ENCODE measurements at places on chromosomes 12 and 14. TPM values are rescaled to one million over a fixed set of nuclear protein-coding genes. Genes with fewer than 3 reads are reported as not detected.

Gene VCPKMT
- total RNA-seq, result 13.0 TPM

Gene PRKCH
- total RNA-seq, result 70.9 TPM

Gene MANSC4
- not detected for total RNA-seq

Gene RACGAP1
- 16.3 TPM for total RNA-seq

Gene ANHX
- total RNA-seq, result not detected

Gene SLC6A15
- total RNA-seq, result 2.4 TPM

Gene SERPINA9
- 3.7 TPM for total RNA-seq

Gene PROX2
- 0.10 TPM for total RNA-seq

Gene DICER1
- 32.8 TPM for total RNA-seq

Gene TMEM30B
- 43.6 TPM for total RNA-seq

Gene STAB2
- not detected for total RNA-seq

Gene PMCH
- total RNA-seq, result not detected

Gene TAS2R46
- 0.68 TPM for total RNA-seq

Gene SSTR1
- total RNA-seq, result 0.63 TPM

Gene LBHD2
- total RNA-seq, result not detected

Gene SLC7A7
- total RNA-seq, result 4.0 TPM

Measured in lower leg skin (tissue), 4 donors.